ENCODE measurements at places on chromosomes 13 and 19.

GRCh38 chr19:11784356-11784755 lies 14.0 kb upstream of the ZNF491 start:
- no peak for DNase-seq

- no peak for DNase-seq
Observed at GRCh38 chr19:39946532-39946931, 12.1 kb upstream of the FCGBP start.

GRCh38 chr13:94799299-94799698 lies 87.0 kb upstream of the SOX21 start:
- DNase-seq, result no peak

GRCh38 chr19:49660338-49660961 lies 5.2 kb downstream of the IRF3 start:
- DNase-seq, result no peak

- no peak for DNase-seq
Observed at GRCh38 chr13:24672141-24673132, 7.8 kb upstream of the ATP12A start.

- no peak for DNase-seq
Observed at GRCh38 chr13:40671956-40672764, 5.7 kb upstream of the FOXO1 start.

DNA sequence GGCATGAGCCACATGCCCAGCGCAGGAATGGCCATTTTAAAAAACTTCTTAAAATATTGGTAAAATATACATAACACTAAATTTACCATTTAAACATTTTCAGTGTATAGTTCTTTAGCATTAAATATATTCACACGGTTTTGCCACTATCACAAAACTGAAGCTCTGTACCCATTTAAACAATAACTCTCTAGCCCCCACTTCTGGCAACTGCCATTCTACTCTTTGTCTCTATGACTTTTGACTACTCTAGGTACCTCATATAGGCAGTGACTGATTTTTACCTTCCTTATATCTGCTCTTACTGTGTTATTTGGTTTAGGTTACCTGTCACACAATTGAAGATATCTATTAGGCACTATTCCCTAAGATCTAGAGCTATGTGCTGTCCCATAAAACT lies 2.3 kb upstream of the KBTBD7 start:
- no peak for DNase-seq

- DNase-seq, result no peak
Observed at GRCh38 chr19:3403489-3404323, 37.3 kb downstream of the NFIC start.

DNA sequence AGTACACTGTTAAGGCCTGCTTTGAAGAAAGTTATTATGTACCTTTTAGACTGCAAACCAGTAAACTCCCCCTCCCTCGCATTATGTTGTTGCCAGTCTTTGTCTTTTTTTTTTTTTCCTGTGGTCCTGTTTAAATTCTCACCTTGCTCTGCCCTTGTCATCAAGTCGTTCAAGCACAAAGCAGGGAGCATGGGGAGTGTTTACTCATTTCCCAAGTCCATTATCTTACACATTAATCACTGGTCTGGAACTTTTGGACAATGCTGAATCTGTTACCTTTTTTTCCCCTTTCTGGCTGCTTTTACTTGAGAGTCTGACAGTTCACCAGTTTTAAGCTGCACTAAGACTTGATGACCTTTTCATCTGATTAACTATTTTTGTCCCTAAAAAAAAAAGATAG lies 108.2 kb downstream of the DACH1 start:
- DNase-seq, result no peak

- DNase-seq, result no peak
Observed at GRCh38 chr13:110258876-110259631, 47.9 kb downstream of the COL4A1 start.

GRCh38 chr19:3361384-3362216 lies 4.8 kb upstream of the NFIC start:
- DNase-seq, result no peak

All from CD4-positive, alpha-beta T cell treated with Interleukin-4 for 1 hour (primary cell).